HFFc6 (cell line): ENCODE measurements at places on chromosomes 7 and 10. TPM values are rescaled to one million over a fixed set of nuclear protein-coding genes. Genes with fewer than 3 reads are reported as not detected.

NHLRC2 gene
- 25.1 to 28.6 TPM (median 27.2 TPM) in 3 replicates for total RNA-seq

SPDYE6 gene
- not detected in 3 replicates for total RNA-seq

DNA sequence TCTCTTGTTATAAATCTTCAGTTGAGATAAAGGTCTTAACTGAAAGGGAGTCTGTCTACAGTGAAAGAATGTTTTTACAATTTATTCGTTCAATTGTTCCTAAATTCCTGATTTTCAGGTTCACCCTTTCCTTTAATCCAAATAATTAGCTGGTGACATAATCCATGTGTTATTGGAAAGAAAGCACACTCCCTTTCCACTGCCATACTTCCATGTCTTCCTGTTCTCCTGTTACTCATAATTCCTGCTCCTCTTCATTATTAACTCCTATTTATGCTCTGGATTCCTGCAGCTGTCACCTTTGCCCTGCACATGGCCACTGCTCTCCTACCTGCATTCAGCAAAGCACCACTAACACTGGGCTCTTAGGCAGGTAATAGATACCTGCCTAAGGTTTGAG, 40.0 kb upstream of the FAM3C start:
- no peak for DNase-seq

- no peak for DNase-seq
Observed at GRCh38 chr10:69324583-69324982, 46.3 kb downstream of the HK1 start.

TRDMT1 gene
- 7.7 and 8.2 TPM in 2 replicates for total RNA-seq

SLC18A3 gene
- not detected in 3 replicates for total RNA-seq
